ENCODE measurements at places on chromosomes 2 and 18.

- no peak for DNase-seq
Observed at GRCh38 chr2:24909555-24910177, 10.4 kb downstream of the ADCY3 start.

- no peak for DNase-seq
Observed at GRCh38 chr2:209788925-209789324, 17.3 kb downstream of the UNC80 start.

DNA sequence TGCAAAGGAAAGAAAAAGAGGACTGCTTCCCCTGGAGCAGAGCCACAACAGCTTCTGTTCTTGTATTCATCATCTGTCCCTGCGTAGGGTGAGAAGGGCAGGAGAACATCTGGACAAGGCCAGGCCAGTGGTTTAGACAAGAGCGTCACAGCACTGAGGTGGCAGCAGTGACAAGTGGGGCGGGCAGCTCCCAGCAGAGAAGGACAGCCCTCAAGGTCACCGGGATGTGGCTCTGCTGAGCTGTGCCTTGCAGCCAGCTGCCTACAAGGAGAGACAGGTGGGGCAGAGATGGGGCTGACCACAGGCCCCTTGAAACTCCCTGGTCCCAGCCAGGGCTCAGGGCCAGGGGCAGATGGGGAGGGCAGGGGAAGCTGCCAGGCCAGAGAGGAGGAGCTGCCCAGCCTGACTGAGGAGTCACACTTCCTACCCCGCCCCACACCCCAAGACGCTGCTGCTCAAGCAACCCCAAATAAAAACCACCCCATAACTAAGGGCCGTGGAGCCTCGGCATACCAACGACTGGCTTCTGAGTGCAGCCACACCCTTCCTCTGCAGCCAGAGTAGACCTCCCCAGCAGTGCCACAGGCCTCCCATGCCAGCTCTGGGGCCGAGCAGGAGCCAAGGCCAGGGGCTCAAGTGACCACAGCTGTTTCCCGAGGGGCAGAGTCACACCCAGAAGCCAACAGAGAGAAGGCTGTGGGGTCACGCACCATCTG is 5.4 kb downstream of the RAB11FIP5 start:
- DNase-seq: peak; percentile 41

- peak; percentile 81 for DNase-seq
Observed at GRCh38 chr2:100365434-100365833, 43.1 kb upstream of the LONRF2 start.

GRCh38 chr2:85326406-85327159 is 1.2 kb downstream of the TGOLN2 start:
- DNase-seq: peak; percentile 25

GRCh38 chr2:227323818-227324217 is 1.2 kb upstream of the MFF start:
- no peak for DNase-seq

- no peak for DNase-seq
Observed at GRCh38 chr2:1683297-1683696, 61.0 kb downstream of the PXDN start.

GRCh38 chr18:58697146-58697545 is 25.9 kb downstream of the MALT1 start:
- DNase-seq: no peak

DNA sequence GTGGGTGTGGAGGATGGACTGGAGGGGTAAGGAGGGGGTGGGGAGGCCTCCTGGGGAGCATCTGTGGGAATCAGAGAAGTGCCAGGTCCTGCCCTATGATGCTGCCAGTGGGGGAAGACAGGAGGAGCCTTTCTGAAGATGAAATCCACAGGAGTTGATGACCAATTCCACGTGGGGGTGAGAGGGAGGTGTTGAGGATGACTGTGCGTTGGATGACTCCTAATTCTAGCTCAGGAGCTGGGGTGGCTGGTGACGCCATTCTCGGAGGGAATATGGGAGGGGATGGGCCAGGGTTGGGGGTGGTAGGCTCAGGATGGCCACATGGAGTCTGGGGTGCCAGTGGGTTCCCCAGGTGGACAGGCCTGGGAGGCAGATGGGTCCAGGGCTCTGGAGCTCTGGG is 32.3 kb downstream of the EMX1 start:
- no peak for DNase-seq

GRCh38 chr2:98013407-98014042 is 17.8 kb upstream of the TMEM131 start:
- peak; percentile 36 for DNase-seq

DNA sequence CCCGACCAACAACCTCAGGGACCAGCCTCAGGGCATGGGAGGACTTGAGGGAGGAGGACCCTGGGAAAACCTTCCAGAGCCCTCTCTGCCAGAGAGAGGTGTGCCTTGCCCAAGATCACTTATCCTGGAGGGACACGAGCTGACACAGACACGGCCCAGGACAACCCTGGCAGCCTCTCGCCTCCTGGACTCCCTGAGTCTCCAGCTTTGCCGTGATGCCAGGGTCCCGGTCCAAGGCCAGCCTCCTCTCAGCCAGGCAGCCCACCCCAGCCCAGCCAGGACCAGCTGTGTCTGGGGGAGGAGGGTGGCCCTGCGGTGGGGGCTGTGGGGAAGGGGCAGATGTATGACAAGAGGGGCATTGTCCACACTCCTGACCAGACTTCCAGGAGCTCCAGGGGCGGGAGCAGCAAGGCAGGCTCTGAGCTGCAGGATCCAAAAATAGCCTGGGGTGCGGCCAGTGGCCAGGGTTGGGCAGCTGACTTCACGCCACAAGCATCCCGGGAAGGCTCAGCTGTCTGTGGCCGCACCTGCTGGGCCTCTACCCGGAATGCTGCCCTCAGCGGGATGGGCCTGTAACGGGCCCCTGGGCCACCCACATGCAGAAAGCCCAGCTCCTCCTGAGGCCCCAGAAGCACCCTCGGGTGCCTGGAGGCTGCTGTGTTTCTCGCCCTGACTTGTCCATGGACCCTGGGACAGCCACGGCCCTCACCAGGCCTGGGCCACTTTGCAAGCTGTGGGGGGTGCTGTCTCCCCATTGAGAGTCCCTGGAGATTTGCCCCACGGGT is 65.5 kb upstream of the GPC1 start:
- DNase-seq: peak; percentile 94

DNA sequence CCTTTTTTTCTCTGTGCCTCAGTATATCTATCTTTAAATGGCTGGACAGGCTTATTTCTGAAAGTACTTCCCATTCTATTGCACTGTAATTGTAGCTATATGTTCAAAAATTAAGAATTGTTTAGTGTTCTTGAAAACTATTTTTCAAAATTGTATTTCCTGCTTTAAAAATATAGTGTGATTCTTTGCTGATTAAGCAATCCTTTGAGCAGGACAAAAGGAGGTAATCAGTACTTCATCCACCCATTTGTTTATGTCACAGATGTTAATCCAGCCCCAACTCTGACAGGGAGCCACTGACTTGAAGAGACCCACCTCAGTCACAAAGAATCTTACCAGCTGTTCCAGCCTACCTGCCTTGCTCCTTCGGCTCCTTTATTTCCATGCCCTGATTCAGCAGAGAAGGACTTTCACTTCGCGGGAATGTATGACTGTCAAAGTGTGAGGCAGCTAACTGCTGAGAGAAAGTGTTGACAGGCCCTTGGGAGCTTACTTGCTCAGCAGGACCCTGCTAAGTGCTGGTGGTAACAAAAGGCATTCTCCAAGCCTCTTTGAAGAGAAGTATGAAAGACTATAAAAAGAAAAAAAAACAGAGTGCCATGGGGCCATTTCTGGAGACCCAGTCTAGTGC is 393.3 kb upstream of the CYRIA start:
- DNase-seq: no peak

DNA sequence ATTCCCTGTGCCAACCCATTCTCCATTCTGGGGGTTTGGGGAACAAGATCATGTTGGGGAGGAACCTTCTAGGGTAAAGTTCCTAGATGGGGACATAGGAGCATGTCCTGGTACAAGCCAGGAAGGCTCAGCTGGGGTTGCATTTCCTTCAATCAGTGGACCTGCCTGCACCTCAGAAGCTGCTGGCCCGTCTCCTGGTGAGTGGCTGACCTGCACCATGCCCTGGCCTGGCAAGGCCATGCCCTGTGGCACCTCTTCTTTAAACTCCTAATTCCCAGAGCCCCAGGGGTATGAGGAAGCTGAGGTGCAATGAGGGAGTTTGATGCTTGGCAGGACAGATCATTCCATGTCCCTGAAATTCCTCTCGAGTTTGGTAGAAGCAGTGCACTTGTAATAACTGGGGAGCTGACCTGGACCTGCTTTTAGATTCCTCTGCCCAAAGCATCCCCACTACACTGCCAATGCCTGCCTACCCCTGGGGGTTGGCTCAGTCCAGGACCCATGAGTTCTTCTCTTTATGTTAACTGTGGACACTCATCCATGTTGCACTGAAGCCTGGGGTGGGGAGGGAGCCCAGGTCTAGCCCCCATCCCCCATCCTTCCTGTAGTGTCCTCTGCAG is 25.3 kb downstream of the MROH2A start:
- DNase-seq: no peak

DNA sequence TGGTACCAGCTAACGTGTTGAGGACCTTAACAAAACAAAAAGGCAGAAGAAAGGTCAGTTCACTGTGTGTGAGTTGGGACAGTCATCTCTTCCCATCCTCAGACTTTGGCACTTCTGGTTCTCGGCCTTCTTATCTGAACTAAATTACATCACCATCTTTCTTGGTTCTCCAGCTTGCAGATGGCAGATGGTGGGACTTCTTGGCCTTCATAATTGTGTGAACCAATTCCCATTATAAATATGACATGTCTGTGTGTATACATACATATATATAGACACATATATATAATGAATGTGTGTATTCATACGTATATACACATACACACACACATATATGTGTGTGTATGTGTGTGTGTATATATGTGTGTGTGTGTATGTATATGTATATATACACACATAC is 301.2 kb upstream of the TRIB2 start:
- DNase-seq: no peak

DNA sequence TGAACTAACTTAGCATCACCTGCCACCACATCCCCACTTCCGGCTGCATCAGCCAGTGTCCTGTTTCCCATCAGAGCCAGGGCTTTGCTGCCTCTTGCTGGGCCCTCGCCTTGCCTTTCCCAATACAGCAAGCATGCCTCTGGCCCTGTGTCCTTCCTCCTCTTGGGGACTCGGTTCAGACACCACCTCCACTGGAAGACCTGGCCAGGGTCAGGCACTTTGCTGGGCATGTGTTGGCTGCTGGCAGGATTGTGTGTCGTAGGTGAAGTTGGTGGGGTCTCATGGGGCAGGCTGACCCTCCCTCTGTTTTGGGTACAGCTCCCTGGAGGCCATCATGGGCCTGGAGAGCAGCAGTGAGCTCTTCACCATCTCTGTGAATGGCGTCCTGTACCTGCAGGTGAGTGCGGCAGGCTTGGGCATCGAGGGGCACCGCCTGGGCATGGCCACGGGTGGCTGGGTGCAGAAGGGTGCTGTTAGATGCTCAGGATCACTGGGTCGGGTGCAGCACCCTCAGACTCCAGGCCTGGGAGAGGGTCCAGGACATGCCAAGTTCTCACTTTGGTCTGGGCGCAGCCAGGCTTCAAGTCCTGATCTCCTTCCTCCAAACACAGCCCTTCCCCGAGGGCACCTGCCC is 6.6 kb downstream of the ERFE start:
- no peak for DNase-seq

DNA sequence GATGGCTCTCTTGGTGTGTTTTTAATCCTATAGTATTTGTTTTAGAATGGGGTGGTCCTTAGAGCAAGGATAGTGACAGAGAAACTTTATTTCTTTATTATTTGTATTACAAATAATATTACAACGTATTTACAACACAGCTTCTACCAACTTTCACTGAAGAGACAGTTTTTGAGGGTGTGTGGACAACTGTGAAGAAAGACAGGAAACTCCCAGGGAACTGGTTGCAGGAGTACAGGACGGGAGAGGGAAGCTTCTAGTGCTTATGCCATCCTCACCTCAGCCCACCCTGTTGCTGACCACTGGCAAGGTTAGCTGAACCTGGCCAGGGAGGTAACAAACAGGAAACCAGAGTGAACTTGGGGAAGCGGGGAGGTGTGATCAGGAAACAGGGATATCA is 251.7 kb downstream of the BCL11A start:
- DNase-seq: no peak

DNA sequence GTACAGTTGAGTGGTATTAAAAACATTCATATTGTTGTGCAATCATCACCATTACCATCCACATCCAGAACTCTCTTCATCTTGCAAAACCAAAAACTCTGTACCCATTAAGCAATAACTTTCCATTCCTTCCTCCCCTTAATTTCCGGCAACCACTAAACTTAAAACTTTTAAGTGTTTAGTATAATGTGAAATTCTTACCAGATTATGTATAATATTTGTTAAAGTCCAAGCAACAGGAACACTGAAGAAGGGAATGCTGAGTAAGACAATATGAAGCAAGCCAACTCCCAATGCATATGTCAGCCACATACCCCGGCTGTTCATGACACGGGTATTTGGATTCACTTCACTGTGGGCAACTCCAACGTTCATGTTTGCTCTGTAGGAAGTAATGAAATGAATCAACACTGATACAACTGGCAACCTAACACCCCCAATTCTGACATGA is 1.9 kb downstream of the ORMDL1 start:
- no peak for DNase-seq

GRCh38 chr18:68707646-68708045 is 7.3 kb downstream of the TMX3 start:
- DNase-seq: no peak
